ENCODE measurements at places on chromosomes 7 and 10.

DNA sequence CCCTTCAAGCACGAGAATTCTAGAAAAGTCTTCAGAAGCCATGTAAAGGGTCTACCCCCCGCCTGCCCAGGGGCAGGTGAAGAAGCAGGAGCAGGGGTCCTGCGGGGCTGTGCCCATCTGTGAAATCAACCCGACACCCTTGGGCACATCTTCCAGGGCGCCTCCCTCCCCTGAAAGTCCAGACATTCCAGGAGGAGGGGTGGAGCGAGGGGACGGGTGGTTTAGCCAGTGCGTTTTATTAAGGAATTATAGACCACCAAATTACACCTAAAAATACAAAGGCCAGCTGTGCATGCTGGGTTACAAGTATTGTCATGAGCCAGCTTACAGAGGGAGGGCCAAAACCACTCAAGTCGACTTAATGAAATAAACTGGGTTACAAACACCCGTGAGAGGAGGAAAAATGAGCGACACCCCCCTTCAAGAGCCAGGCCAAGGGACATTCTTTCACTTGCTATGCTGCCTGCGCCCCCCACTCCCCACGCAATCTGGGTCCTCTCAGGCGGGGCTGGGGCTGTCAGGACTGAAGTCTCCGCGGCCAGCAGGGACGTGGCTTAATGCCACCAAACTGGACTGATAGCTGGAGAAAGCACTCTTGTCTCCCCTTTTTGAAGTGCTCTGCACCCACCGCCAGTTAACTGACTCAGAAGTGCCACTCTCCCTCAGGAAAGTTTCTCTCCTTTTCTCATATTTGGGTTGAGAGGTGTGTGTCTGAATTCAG lies 360.3 kb downstream of the FRMD4A start:
- DNase-seq: no peak

DNA sequence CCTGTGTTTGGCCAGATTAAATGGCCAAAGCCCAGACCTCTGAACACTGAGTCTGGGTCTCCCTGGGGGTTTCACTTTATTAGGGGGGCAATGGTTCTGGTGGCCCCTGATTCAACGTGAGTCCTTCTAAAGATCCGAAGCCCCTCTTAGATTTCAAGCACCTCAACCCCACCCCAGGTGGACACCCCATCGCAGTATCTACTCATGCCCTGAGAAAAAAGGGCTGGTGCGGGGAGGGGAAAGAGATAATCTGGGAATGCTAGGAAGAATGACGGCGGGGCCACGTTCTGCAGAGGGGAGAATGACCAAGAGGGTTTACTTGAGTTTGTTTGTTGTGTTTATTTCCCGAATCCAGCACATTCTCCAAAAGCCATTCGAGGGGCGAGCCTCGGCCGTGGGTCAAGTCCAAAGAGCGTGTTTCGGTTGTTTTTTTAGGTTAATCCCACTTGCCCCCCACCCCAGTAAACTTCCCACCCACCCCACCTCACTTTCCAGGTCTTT lies 832 bp downstream of the PDLIM1 start:
- no peak for DNase-seq

GRCh38 chr7:91013078-91013477 lies 251.2 kb upstream of the FZD1 start:
- DNase-seq: no peak

- no peak for DNase-seq
Measured at GRCh38 chr10:119496273-119496672, 46.2 kb downstream of the RGS10 start.

- DNase-seq: no peak
Measured at GRCh38 chr10:51244748-51245490, 170.6 kb downstream of the PRKG1 start.

DNA sequence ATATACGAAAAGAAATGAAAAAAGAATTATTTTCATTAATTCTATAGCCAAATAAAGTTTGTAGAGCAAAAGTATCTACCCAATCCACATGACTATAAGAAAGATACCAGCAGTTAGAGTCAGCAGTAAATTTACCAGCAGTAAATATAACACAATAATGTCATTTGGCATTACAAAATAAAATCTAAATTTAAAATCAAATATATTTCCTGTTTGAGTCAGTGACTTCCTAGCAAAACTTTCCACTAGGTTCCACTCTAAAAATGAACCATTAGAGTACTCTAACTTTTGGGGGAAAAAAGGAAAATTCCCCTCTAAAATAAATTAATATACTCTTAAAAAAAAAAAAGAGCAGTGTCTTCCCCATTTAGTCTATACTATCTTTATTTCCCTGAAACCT lies 144.8 kb downstream of the CPEB3 start:
- no peak for DNase-seq

DNA sequence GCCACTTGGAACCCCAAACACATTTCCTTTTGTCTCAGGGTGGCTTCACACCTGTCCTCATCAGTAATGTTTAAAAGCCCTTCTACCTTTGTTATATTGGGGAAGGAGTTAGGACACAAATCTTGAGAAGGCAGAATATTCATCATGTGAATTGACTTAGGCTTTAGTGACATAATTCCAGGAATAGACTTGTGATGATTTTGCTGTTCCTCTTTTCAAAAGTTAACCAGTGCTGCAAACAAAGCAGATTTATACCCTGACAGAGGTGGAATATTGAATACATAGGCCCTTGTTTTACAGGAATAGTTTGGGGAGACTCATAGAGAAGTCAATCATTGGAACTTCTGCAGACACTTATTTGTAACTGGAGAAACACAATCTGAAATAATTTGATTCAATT lies 27.0 kb downstream of the ZNF786 start:
- DNase-seq: no peak

DNA sequence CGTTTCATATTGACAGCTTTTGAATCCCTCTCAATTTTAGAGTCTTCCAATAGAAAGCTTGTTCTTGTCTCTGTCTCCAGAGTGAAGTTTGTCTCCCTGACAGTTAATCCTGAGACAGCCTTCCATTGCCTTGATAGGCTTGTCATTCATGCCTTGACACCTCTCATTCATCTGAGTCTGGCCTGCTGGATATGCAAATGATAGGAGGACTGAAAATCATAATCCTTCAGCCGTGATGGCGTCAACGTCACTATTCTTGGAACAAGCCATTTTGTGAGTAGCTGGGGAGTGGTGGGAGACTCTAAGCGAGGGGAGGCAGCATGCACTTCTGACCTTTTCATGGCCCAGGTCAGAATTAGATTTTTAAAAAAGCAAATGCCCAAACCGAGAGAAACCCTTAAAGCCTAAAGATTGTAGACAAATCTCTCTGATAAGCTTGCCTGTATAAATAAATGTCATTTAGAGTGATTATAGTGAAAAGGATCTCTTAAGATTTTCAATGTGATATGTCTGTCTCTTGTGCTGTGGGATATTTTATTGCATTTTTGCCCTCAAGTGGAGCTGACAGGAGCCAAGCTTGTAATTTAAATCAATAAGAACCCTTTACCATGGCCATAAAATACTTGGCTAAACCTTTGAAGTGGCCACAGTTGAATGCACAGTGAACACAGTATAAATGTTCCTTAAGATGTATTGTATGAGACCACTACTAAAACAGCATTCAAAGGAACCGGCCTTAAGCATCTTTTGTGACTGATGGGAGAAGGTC lies 148.8 kb downstream of the SNX10 start:
- no peak for DNase-seq

DNA sequence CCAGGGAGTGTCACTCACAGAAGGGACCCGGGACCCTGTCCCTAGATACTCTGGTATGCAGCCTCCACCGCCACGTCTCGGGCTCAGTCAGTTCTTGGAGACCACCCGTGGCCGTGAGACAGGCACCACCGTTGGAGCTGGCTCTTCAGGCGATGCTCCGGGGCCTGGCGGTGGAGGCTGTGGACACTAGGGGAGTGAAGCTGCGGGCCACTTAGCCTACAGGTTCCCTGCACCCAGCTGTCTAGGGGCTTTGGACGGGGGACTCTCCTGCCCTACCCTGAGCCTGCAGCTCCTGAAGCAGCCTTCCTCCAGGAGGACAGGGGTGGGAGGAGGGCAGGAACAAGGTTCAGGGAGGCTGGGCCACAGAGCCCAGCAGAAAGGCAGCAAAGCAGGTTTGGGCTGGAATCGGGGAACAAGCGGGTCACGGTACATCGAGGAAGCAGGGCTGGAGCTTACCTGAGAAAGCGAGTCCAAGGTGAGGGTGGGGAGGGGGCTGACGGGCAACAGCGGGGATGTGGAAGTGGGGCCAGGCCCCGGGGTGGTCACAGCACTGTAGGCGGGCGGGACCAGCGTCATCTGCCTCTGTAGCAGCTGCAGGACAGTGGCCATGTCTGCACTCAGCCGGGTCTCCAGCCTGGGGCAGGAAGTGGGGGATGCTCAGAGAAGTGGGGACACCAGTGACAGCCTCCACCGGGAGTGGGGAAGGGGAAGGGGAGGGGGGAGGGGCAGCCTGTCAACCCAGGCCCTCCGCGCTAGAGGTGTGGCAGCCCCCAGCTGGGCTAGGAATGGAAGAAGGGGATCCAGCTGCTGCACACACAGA lies 31.5 kb downstream of the KCNH2 start:
- no peak for DNase-seq

DNA sequence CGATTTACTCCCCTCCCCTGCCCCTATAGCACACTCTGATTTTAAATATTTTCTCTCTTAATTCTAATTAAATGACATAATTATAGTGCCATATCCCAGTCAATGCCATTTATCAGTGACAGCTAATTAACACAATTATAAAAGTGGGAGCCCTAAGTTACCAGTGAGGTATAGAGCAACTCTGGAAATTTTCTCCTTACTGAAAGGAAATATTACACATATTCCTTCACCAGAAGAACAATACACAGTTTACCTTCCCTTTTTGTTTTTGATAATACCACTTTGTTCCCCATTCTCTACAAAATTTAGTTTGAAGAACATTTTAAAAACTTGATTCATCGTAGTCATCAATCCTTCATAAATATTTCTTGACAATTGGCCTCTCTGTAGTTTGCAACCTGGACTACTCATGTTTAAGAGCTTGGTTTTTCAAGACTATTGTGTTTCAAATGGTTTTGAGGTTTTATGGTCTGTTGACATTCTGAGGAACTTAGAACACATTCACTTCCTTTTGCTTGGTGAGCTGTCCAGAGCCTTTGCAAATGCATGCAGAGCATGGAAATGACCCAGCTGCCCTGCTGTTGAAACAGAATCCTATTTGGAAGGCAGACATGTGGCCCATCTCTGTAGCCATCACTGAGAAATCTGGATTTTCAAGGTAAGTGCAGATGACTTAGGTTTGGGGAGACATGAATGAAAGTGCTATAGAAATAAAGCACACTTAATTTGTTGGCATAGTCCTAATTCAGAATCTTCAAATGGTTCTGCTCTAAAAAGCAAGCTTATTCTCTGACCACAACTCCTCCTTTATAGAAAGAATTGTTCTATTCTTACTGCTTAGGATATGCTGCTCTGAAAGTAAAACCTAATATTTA lies at the start of gene GPR141:
Gene GPR141, plus strand, starts transcription at position 521 of the 875 bp plus-strand sequence. CDS start 56,628 bp downstream, outside the sequence.
- DNase-seq: no peak

- no peak for DNase-seq
Measured at GRCh38 chr10:84329986-84330651, 1.7 kb downstream of the CCSER2 start.

DNA sequence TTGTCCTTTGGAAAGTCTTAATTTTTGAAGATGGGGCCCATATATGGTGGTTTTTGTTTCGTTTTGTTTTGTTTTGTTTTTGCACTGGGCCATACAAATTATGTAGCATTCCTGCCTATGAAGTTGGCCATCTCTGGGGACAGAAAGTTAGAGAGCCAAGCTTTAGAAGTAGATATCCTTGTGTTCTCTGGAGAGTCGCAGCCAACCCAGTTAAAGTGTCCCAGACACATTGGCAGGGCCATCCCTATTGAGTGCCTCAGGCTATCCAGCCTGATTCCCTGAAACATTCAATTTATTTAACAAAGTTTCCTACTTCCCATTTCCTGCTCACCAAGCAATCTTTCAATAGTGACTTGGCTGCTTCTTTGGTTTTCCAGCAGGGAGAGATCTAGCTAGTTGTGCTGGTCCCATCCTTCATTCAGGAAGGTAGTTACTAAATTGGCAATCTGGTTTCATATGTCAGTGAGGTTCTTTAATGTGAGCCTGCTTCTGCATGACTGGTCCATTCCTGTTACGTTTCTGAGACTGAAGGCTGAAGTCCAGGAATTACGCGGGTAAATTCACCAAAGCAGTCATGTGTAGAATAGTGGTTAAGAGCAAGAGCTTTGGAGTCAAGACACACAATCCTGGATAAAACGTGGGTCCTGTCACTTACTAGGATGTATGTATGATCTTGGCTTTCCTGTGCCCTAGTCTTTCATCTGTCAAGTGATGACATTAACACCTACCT lies 49.3 kb upstream of the HBP1 start:
- no peak for DNase-seq

DNA sequence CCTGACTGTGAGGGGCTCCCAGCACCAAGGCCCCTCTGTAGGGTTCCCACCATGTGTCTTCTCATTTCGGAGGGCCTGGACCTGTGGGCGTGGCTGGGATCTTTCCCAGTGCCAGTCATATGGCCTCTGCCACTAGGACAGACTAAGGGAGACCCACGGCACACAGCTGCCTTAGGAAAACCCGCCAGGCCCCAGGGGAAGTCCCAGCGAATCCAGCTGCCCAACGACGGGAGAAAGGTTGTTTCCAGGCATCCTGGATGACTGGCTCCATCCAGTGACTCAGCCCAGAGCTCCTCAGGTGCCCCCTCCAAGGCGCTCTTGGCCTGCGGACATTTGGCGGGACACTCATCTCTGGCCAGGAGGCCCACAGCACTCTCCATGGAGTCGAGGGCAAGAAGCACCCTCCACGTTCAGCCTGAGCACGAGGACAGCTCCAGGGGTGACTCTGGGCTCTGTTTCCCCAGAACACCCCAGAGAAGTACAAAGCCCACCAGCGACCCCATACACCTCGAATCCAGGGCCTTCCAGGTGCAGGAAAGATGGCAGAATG lies 39.9 kb downstream of the PWWP2B start:
- no peak for DNase-seq

DNA sequence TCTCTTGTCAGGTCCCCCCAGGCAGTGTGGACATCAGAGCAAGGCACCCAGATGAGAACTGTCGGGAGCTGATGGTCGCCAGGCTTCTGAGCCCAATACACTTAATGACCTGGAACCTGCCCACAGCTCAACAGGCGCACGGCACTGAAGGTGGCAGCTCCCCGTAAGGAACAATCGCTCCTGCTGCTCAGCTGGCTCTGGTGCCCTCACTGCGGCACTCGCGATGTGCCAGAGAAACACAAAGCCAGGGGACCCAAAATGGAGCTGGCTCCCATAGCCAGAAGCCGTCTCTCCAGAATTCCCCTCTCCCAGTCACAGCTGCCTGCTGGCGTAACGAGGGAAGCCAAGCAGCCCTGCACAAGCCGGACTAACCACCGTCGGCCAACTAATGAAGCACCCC lies 6.3 kb downstream of the CALN1 start:
- no peak for DNase-seq

DNA sequence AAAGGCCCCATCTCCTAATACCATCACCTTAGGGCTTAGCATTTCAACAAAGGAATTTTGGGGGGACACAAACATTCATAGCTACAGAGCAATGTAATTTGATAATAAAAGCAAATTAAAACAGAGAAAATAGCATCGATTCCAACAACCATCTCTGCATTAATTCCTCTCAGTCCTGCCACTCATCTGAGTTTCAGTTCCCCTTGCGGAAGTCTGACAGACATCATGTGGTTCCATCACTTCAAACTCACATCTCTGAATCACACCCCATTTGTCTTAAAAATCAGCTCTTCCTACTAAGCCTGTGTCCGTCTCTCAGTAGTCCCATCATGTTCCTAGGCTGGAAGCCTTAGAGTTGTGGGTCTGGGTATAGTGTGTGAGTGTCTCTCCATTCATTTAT lies 3.6 kb downstream of the ADCK2 start:
- no peak for DNase-seq

GRCh38 chr7:7175075-7175695 lies 7.2 kb upstream of the C1GALT1 start:
- no peak for DNase-seq

GRCh38 chr10:93333278-93333978 lies 148.7 kb downstream of the MYOF start:
- DNase-seq: no peak
